ENCODE measurements at places on chromosomes 5 and 9.

GRCh38 chr5:177452688-177453638 is 6.3 kb downstream of the PRR7 start:
- DNase-seq, result no peak

GRCh38 chr5:73007051-73007450 is 51.2 kb downstream of the FCHO2 start:
- DNase-seq, result no peak

- DNase-seq, result no peak
Observed at GRCh38 chr9:111957856-111958631, 61.4 kb downstream of the UGCG start.

- peak; percentile 37 for DNase-seq
Observed at GRCh38 chr9:93122721-93123221, 11.3 kb downstream of the NINJ1 start.

DNA sequence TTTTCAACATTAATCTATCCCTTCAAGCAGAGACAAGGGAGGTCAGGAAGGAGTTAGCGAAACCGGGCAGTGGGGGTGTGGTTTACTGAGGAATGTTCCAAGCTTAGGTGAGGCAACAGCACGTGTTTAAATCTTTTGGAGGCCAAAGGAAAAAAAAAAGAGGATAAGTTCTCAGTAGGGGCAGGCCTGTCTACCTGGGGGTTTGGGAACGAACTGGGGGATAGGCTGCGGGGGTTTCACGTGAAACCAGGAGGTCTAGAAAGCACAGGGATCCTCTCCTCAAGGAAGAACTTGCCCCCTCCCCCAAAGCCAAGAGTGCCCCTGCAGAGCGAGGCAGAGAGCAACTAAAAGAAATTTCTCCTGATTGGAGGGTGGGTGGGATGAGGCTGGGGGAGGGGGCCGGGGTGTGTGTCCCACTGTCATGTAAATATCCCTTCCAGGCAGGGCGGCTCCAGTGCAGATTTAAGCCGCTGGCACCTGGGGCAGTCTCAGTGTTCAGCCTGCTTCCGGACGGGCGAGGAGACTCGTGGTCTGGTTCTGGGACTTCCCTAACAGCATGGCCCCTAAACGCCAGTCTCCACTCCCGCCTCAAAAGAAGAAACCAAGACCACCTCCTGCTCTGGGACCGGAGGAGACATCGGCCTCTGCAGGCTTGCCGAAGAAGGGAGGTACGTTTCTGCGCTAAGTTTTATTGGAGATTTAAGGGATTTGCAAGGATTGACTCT is 5.5 kb upstream of the SET start:
- no peak for DNase-seq

DNA sequence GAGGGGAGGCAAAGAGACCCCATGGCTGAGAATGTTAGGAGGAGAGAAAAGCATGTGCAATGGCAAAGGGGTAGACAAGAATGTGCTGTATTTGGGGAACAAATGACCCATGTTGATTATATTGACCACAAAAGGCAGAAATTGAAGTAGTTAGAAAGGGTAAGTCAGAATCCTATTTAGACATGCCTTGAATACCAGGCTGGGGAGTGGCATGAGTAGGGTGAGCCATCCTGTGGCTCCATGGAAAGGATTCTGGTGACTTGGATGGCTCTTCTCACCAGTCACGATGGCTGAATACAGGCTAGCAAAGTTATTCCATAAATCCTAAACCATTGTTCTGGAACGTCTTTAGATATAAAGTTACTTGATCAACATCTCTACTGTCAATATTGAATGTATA is 73.4 kb upstream of the MEF2C start:
- no peak for DNase-seq

DNA sequence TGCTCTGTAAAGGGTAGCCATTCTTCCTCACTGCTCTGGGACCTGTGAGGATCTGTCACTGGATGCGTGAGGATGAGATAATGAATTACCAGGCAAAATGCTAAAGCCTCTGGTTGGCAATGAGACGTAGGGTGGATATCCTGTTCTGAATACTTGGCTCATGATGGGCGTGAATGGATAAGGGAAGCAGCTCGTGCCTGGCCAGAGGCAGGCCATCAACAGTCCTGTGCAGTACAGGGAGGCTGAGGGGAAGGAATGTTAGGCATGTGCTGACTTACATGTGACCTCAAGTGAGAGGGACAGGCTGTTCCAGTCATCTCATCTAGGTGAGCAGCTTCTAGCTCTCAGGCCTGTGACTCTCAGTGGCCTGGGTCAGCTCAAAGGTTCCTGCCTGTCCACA is 172.8 kb downstream of the CARTPT start:
- DNase-seq, result no peak

DNA sequence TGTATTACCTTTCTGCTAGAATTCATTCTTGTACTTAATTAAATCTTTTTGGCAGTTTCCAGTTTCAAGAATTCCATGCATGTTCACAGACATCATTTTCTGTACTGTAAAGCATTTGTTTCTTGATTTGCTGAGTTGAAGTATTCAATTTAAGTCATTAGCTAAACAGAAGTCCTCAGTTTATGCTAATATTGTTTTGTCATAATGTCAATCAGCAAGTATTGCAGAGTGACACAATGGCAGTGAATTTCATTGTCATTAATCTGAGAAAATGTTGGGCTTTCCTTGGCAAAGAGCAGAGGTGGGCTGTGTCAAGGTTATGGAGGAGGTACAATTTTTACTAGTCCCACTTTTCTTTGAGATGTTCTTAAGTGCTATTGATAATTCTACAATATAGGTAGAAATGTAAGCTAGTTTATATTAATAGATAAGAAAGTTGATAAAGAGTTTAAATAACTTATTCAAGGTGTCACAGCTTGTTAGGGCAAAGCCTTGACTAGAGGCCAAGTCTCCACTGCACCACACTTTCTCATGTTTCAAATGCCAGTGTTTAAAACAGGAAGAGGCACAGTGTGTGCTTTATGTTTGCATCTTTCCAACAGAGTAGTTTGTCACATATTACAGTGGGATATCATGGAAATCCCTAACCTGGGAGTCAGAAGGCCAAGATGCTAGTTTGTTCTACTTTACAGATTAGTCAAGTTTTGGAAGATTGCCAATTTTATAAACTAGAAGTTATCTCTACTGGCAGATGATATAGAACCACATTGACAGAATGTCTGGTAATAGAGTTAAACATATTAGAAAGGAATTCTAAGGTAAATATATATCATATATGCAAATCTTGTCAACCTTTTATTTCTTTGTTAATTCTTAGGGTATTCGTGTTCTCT is 56.3 kb downstream of the SLF1 start:
- no peak for DNase-seq

- no peak for DNase-seq
Observed at GRCh38 chr5:138606378-138607064, 31.3 kb upstream of the HSPA9 start.

DNA sequence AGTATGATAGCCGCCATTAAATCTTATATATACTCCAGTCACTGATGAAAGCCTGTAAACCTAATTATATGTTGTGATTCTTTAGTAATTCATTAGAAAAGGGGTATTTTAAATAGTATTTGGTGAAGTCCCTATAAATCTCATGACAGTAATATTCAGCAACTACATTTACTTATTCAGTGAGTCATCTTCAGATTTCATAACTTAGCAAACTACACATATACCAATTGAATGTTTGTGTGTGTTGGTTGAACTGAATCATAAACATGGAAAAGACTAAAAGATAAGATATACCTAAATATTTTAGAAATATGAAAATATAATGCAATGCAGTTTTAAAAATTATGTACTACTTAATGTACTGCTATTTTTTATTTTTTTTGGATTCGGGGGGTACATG is 1050.4 kb downstream of the MAT2B start:
- DNase-seq, result no peak

GRCh38 chr9:113426701-113427100 is 16.2 kb downstream of the C9orf43 start:
- DNase-seq, result no peak

GRCh38 chr9:91187965-91188344 is 173.8 kb downstream of the AUH start:
- DNase-seq, result no peak

- DNase-seq, result no peak
Observed at GRCh38 chr5:3526551-3527185, 69.0 kb upstream of the IRX1 start.

- DNase-seq, result no peak
Observed at GRCh38 chr5:42518595-42519221, 95.5 kb downstream of the GHR start.

GRCh38 chr5:163306421-163306820 is 131.0 kb upstream of the CCNG1 start:
- no peak for DNase-seq

GRCh38 chr9:695252-695651 is 146.2 kb upstream of the DMRT1 start:
- no peak for DNase-seq

- no peak for DNase-seq
Observed at GRCh38 chr5:98942847-98943246, 14.0 kb upstream of the CHD1 start.

Data from CD4-positive, alpha-beta memory T cell (primary cell).